ENCODE measurements at places on chromosomes 6 and 20.
A peak's percentile ranks its signal among the peaks of the same experiment; 100 is the strongest.

DNA sequence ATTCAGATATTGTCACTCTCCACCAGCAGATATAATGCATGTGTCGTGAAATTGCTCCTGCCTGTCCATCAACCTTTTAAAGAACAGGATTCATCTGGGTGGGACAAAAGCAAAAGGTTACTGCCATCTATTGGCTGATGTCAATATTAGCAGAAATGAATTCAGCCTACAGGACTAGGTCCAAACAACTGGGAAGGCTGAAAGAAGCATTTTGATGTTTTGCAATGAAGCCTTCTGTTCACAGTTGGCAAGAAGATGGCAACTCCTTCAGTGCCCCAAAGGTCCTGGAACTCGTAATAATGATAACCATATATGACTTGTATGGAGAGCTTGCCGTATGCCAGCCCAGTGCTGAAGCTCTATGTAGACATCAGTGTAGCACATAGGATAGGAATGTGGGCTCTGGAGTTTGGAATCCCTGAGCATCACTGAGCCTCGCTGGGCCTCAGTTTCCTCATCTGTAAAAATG is 7.5 kb downstream of the BCAS1 start:
- peak; percentile 72 for DNase-seq

- DNase-seq: no peak
Observed at GRCh38 chr20:12874933-12875332, 133.8 kb upstream of the SPTLC3 start.

GRCh38 chr6:116387374-116387773 is 16.6 kb downstream of the DSE start:
- DNase-seq: no peak

DNA sequence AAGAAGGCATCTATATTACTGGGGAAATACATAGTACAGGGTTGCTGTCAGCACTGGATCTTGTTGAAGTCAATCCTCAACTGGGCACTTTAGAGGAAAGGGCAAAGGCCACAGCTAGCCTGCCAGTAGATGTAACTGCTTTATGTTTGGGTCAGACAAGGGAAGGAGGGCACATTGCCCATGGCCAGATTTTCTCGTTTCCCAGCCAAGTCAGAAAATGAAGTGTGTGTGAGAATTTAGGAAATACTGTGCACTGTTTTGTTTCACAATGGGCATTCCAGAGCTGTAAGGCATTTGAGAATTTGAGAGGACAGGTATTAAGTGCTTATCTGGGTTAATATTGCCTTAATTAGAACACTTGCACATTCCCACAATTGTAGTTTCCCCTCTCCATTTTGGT is 183.9 kb upstream of the MCHR2 start:
- DNase-seq: no peak

- no peak for DNase-seq
Observed at GRCh38 chr6:71537717-71538116, 249.1 kb downstream of the OGFRL1 start.

DNA sequence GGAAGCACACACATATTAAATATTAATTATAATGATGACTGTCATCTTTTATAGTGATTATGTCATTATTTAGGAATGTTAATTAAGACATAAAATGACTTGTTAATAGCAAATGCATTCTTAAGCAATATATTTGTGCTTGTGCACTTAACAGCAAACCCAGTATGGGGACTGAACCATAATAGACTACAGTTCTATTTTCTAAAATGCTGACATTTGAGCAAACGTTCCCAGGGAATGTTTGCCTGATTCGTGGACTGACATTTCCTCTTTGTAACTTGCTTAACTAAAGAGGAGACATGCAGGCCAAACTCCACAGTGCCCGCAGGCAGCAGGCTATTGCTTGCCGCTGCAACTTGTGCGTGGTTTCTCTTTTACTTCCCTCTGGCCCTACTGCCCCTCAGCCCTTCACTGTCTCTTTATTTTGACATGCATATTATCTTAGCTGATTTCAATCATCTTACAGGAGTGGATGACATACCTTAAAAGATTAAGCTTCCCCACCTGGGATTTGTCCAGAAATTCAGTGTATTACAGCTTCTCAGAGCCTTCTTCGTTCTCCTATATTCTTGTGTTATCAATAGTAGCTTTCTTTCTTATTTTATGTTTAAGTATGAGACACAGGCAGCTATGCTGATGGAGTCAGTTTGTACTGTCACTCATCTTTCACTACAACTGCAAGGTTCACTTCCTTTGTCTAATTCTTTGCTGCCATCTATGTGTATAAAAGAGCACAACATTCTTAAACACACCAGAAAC is 141.5 kb downstream of the GMDS start:
- DNase-seq: peak; percentile 69

- DNase-seq: no peak
Observed at GRCh38 chr6:138959521-138959920, 28.5 kb downstream of the REPS1 start.
